ENCODE measurements at places on chromosomes 5 and 9.
A peak's percentile ranks its signal among the peaks of the same experiment; 100 is the strongest.

DNA sequence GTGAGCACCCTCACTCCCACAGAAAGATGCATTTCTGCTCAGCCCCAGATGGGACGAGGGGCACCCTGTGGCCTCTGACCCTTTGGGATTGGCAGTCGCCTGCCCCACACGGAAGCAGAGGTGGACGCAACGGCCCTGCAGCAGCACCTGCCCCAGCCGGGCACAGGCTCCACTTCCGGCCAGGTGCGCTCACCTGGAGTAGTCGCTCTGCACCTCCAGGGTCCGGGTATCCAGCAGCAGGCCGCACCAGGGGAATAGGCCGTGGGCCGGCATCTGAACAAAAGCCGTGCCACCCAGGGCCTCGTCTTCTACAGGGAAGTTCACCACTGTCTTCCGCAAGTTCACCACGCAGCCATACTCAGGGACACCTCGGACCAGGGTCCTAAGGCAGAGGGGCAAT is 30.7 kb downstream of the TERT start:
- DNase-seq, result no peak

DNA sequence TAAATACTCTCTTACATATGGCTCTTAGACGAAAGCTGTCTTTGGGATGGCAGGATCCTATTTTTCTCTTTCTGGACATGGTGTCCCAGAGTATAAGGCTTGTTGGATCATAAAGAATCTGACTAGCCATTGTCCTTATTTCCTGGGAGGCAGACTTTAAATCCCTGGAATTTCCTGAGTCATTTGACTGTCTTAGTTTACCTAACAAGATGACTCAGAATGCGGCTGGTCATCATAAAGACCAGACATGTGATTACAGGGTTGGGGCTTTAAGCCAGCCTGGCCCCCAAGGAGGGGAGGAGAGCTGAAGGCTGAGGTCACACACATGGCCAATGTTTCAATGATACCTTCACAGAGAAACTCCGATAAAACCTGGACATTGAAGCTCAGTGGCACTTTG is 37.2 kb downstream of the FAM240B start:
- peak; percentile 71 for DNase-seq

GRCh38 chr9:98315551-98316060 is 60.2 kb upstream of the TBC1D2 start:
- peak; percentile 79 for DNase-seq

DNA sequence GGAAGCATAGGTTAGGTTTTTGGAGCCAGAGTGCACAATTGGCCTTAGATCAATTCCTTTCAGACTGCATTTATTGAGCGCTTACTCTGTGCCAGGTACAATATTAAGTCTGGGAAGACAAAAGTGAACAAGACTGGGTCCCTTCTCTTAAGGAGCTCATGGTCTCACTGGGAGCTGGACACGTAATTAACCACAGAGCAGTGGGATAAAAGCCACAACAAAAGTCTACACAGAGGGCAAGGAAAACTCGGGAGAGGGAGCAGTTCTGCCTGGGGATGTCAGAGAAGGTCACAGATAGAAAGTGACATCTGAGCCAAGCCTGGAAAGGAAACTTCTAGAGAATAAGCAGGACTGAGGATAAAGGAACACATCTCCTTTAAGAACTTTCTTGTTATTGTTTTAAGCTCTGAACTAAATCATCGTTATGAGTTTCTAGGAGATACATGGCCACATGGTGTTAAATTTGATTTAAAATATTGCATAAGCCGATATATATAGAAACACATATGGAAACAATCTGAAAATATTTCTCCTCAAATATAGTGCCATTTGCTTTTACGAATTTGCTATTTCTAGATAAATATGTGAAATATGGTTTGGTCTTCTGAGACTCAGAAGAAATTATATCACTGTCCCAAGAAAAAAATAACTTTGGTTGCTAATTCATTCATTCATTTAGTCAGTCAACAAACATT is 40.1 kb upstream of the PDE8B start:
- DNase-seq, result no peak

- no peak for DNase-seq
Observed at GRCh38 chr9:96057155-96057554, 181.7 kb downstream of the ERCC6L2 start.

GRCh38 chr9:87771316-87772006 is 45.5 kb downstream of the CTSL start:
- DNase-seq, result peak; percentile 35

All from ACHN (cell line).